ENCODE measurements at places on chromosomes 7 and 10.

- no peak for DNase-seq
These were observed 23.1 kb downstream of the TRPV5 start for GRCh38 chr7:142910481-142910880.

GRCh38 chr10:130363051-130363450, 226.9 kb downstream of the GLRX3 start:
- DNase-seq, result no peak

DNA sequence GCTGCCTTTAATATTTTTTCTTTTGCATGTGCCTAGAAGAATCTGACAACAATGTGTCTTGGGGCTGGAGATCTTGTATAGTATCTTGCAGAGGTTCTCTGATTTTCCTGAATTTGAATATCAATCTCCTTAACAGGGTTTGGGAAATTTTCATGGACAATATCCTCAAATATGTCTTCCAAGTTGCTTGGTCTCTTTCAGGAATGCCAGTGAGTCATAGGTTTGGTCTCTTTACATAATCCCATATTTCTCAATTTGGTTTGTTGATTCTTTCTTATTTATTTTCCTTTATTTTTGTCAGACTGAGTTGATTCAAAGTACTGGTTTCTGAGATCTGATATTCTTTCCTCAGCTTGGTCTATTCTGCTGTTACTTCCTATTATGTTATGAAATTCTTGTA, 208.7 kb upstream of the GLI3 start:
- no peak for DNase-seq

- no peak for DNase-seq
These were observed 3.6 kb downstream of the C7orf57 start for GRCh38 chr7:48038815-48039506.

- DNase-seq, result no peak
These were observed 63.3 kb downstream of the NOC3L start for GRCh38 chr10:94299417-94299816.

- DNase-seq, result no peak
These were observed 108.7 kb downstream of the RAPGEF5 start for GRCh38 chr7:22248111-22248809.

- DNase-seq, result no peak
These were observed 45.7 kb upstream of the PTPRN2 start for GRCh38 chr7:158633055-158633956.

- no peak for DNase-seq
These were observed 16.0 kb upstream of the DNTT start for GRCh38 chr10:96288151-96288621.

DNA sequence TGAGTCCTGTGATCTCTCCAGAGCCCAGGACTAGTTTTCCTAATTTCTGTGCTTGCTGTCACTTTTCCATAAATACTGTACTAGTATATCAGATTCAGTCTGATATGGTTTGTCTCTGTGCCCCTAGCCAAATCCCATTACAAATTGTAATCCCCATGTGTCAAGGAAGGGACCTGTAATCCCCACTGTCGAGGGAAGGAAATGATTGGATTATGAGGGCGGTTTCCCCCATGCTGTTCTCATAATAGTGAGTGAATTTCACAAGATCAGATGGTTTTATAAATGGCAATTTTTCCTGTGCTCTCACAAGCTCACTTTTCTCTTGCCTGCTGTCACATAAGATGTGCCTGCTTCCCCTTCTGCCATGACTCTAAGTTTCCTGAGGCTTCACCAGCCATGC, 54.8 kb upstream of the IFRD1 start:
- no peak for DNase-seq

DNA sequence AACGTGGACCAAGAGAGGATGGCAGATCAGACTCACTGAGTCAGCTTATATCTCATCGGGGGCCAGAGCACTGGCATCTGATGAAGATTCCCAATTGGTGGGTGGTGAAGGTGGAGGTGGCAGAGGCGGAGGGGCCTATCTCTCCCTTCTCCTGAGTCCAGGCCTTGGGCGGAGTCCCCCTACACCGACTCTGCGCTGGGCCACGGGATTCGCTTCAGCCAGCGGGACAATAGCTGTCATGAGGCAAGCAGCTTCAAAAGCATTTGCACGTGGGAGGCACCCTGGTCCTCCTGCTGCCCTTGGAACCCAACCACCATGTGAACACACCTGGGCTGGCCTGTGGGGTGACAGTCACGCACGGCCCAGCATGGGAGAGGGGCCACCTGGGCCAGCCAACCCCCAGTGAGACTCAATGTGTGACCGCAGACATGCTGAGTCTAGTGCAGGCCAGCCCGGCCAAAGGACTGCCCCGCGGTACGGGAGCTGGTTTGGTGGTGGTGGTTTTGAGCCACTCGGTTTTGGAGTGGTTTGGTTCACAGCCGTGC, 466.8 kb upstream of the FOXK1 start:
- no peak for DNase-seq

- no peak for DNase-seq
These were observed 1.1 kb upstream of the TARP start for GRCh38 chr7:38274486-38274885.

- DNase-seq, result no peak
These were observed 4.9 kb upstream of the SRI start for GRCh38 chr7:88224601-88225275.

Measured in stimulated activated CD4-positive, alpha-beta T cell treated with anti-CD3 and anti-CD28 coated beads, TNF-alpha, amount 100 ng/mL, for 4 hours (primary cell).